Stimulated activated CD8-positive, alpha-beta memory T cell treated with anti-CD3 and anti-CD28 coated beads, Interleukin-7, amount 100 ng/mL, for 1 hour (primary cell): ENCODE measurements at places on chromosomes 3 and 15.

GRCh38 chr15:31834654-31835053 lies 195.7 kb upstream of the CHRNA7 start:
- DNase-seq: no peak

GRCh38 chr3:165640970-165641369 lies 196.3 kb downstream of the BCHE start:
- DNase-seq: no peak

- no peak for DNase-seq
Observed at GRCh38 chr3:71425491-71426071, 157.9 kb downstream of the FOXP1 start.

DNA sequence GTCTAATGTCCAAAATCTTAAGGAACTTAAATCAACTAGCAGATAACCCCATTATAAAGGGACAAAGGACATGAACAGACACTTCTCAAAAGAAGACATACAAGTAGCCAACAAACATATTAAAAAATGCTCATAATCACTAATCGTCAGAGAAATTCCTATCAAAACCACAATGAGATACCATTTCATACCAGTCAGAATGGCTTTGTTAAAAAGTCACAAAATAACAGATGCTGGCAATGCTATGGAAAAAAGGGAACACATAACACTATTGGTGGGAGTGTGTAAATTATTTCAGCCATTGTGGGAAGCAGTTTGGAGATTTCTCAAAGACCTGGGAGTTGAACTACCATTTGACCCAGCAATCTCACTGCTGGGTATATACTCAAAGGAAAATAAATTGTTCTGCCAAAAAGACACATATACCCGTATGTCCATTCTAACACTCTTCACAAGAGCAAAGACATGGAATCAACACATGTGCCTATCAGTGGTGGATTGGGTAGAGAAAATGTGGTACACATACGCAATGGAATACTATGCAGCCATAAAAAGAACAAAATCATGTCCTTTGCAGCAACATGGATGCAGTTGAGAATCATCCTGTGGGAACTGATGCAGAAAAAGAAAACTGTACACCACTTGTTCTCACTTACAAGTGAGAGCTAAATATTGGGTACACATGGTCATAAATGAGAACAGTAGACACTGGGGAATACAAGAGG lies 78.5 kb downstream of the TCF12 start:
- DNase-seq: no peak

DNA sequence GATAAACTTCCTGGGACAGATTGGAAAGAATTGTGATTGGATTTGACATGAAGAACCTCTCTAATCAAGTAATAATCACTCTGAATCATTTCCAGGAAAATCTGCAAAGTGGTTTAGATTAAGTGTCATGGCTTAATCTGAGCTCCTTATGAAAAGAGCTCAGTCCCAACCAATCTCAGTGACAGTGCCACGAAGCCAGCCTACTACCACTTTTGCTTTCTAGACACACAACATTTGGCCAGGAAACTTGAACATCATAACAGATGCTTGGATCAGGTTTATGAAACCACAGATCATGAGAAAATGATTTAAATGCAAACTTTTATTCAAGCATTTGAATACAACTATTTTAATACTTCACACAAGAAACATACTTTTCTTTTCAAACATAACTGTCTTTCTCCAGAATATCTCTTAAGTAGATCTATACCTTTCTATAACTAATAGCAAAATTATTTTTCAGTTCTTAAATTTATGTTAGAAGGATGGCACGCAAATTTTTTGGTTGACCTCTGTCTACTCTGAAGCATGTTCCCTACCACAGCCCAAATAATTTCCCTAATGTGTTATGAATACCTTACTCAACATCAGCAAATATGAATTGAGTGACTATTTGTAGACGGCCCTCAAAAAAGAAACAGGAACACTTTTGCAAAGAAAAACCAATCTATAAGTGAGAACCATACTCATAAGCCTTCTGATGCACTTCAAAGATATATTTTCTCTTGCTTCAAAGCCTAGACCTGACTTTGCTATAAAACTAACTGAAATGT lies 495.0 kb upstream of the ZNF385D start:
- DNase-seq: no peak

GRCh38 chr15:98653686-98654085 lies 5.3 kb downstream of the IGF1R start:
- DNase-seq: no peak

- no peak for DNase-seq
Observed at GRCh38 chr3:170723241-170723640, 137.4 kb upstream of the SLC7A14 start.

GRCh38 chr3:123728014-123728413 lies 143.2 kb upstream of the HACD2 start:
- no peak for DNase-seq

GRCh38 chr3:5181469-5182141 lies 5.9 kb upstream of the EDEM1 start:
- DNase-seq: no peak

DNA sequence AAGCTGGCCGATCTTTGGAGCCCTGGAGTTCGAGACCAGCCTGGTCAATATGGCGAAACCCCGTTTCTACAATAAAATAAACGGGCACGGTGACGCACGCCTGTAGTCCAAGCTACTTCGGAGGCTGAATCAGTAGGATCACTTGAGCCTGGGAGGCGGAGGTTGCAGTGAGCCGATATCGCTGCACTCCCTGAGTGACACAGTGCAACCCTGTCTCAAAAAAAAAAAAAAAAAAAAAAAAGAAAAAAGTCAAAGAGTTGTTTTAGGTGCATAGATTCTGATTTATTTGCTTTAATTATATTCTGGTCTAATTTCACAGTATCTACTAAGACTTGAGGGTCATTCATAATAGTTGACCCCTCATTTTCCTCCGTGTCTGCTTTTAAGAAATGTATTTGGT lies 1.7 kb downstream of the ARL13B start:
- DNase-seq: no peak

DNA sequence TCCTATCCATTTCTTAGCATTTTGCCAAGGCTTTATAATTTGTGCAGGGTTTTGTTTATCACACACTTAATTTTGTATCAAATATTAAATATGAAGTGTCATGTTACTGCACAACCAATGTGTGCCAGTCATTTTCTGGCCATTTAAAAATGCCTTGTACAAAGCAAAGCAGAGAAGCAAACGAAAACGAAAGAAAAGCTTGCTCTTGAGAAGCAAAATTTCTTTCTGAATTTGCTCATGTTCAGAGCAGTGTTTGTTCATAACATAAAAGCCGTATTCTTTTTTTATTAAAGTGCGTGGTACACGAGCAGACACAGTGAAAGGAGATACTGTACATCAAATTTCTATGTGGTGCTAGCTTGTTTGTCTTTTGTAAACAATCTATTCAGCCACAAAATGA lies 792.6 kb downstream of the NAALADL2 start:
- no peak for DNase-seq

DNA sequence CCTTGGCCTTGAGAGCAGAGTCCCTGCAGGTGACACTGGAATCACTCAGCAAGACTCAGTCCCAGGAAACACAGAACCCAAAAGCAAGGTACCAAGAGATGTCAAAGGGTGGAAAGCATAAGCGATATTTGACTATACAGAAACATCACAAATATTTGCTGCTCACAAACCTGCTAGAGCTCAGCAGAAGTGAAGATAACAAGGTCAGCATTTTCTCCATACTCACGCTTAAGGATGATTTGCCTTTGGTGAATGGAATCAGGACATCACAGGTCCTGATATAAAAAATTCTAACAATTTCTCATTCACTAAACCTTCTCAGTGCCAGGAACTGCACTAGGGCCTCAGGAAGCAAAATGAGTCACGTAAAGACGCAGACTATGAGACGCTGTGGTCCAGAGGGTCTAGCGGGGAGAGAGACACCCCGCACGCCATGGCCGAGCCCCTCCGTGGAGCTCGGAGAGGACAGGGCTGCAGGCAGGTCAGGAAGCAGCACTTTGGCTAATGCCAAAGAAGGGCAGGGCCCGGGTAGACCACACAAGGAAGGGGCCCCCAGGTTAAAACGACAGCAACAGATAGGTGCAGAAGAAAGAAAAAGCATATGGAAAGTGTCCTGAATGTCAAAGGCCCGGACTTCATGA lies 10.7 kb downstream of the PCSK6 start:
- DNase-seq: no peak

- DNase-seq: no peak
Observed at GRCh38 chr15:63940966-63941620, 105.2 kb downstream of the DAPK2 start.

DNA sequence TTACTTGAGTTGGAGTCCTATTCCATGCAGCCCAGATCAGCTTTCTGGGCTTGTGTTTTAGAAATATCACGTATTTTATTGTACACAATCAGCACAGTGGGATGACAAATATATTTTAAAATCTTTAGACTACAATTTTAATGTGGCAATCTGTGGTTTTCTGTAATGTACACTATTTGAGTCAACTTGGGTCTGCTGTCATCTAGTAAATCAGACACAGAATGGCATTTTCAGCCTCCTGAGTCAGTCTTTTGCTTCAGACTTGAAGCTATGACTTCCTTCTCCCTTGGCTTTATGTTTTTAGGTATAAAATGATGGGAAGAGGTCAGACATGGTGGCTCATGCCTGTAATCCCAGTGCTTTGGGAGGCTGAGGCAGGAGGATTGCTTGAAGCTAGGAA lies 232.1 kb downstream of the NECTIN3 start:
- DNase-seq: no peak

DNA sequence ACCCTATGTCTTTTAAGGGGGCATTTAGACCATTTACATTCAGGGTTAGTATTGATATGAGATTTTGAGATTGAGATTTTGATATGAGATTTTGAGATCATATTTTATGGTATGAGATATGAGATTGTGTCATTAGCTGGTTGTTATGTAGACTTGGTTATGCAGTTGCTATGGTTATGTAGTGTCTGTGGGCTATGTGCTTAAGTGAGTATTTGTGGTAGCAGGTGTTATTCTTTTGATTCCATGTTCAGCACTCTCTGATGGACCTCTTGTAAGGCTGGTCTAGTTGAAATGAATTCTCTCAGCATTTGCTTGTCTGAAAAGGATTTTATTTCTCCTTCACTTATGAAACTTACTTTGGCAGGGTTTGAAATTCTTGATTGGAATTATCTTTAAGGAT lies 225.4 kb downstream of the SATB1 start:
- DNase-seq: no peak

DNA sequence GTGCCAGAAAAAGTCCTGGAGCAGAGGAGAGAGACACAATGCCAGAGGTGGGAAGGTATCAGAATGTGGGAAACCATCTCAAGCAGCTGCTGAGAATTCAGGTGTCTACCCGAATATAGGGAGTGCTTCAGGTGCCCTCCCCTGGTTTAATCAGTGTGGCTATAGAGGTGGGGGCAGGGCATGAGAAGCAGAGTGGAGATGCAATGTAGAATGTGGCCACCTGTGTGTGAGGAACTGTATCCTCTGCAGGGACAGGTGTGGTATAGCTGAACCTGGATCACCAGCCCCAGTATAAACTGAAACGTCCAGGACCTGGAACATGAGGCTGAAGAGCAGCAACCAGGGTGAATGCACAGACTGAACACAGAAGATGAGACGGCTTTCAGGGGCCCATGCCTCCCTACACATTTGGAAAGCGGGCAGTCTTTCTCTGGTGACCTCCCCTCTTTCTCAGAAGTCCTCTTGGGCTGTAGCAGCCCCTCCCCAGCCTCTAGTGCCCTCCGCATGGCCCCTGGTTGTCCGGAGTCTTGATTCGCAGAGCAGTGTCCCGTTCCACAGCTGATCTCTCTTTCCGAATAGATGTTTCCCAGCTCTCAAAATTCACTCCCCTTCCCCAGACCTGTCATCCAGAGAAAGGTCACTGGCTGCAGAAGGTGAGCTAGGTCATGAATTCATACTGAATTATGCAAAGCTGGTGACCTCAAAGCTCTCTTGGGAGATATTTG lies 103.1 kb downstream of the ABHD5 start:
- DNase-seq: no peak

DNA sequence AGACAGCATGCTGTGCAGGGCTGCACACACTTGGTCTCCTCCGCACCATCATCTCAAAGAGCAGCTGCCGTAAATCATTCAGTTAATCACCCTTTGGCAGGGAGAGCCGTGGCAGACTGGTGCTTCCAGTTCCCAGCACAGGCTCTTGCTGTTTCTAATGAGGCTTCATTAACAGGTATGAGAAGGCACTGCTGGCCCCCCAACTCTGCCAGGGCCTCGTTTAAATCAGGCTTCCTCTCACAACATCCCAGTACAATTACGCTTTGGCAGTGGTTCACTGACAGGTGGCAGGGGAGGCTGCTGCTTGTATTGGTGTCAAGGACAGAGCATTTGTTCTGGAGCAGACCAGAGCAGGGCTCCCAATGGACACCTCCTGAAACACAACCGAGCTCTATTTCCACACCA lies 77.1 kb downstream of the BFSP2 start:
- no peak for DNase-seq

GRCh38 chr15:91342097-91342496 lies 242.0 kb downstream of the SV2B start:
- DNase-seq: no peak

DNA sequence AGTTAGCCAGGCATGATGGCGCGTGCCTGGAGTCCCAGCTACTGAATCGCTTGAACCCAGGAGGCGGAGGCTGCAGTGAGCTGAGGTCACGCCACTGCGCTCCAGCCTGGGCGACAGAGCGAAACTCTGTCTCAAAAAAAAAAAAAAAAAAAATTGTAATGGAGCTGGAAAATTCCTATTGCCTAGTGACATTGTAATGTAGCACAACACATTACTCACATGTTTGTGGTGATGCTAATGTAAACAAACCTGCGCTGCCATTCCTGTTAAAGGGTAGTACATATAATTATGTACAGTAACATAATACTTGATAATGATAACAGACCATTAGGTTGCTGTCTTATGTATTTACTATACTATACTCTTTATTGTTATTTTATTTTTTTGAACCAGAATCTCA lies 39.1 kb downstream of the KNL1 start:
- no peak for DNase-seq

- DNase-seq: no peak
Observed at GRCh38 chr3:189334064-189334920, 162.5 kb downstream of the TPRG1 start.

DNA sequence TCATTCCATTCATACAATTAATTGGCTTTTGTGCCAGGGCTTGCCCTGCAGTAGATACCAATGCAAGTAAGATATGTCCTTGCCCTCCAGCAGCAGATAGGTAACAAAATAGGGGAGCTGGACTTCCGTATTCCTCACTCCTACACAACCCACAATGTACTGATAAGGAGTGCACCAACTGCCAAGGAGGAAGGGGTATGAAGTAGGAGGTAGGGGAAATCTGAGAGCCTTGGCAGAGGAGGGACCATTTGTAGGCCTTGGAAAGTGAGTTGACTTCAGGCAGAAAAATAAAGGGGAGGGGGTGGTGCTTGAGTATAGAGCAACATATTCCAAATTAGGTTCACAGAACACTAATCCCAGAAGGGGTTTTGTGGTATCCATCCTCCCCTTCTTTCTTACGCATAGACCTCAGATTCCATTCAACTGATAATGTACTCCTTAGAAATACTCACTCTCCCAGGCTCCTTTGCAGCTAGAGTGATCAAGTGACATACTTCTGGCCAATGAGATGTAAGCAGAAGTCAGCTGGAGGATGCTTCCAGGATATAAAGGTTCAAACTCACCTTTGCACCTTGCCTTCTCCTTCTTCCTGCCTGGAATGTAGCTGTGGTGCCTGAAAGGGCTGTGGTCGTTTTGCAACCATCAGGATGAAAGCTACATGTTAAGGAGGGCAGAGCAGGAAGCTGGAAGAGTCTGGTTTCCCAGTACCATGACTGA lies 127.1 kb upstream of the SMAD3 start:
- DNase-seq: no peak
